ENCODE measurements at places on chromosomes 7 and 10.
A peak's percentile ranks its signal among the peaks of the same experiment; 100 is the strongest.

DNA sequence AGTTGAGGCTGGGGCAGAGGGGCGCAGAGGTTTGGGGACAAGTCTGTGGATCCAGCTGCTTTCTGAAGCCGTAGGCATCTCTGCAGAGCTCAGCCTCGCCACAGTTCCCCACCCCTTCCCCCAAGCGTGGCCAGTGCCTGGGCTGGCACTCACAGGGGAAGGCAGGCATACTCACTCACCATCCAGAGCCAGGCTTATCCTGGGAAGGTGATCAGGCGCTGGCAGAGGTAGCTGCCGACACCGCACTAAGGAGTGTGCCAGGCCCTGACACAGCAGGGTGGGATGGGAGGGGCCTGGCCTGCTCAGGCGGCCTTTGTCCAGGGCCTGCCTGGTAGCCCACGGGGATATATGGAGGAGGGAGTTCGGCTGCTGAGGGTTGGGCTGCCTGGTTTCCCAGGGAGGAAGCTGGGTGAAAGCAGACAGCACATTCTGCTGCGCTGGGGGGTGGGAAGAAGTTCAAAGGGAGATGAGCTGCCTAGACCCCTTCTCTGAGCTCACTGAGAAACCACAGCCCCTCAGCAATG is 15.9 kb downstream of the VSIR start:
- DNase-seq = peak; percentile 58

DNA sequence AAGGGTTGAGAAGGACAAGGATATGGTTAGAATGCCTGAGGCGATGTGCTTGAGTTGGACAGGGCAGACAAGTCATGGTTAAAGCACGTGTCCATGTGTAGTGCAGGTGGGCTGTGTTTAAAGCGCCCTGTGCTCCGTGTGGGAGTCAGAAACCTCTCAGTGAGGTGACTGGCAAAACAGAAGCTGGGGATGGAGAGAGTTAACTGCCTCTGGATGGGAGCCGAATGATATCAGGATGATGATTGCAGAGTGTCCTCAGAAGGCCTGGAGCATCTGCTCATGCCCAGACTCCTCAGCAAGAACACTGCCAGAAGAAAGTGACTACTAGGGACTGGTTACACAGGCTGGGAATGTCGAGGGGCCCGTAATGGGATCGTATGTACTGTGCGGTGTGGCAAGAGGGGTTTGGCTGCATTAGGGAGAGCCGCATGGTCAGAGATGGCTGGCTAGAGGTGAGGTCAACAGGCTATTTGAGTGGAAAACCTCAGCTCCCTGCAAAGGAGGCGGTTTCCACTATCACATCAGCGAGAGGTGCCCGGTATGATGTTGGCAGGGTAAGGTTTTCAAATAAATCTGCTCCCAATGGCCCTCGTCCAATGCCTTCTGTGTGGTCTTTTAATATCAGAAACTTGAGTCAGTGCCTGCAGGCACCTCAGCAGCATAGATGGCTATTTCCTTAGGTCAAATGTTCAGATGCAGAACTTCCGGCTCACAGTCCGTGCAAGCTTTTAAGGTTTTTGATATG is 26.1 kb upstream of the MRC1 start:
- no peak for DNase-seq

DNA sequence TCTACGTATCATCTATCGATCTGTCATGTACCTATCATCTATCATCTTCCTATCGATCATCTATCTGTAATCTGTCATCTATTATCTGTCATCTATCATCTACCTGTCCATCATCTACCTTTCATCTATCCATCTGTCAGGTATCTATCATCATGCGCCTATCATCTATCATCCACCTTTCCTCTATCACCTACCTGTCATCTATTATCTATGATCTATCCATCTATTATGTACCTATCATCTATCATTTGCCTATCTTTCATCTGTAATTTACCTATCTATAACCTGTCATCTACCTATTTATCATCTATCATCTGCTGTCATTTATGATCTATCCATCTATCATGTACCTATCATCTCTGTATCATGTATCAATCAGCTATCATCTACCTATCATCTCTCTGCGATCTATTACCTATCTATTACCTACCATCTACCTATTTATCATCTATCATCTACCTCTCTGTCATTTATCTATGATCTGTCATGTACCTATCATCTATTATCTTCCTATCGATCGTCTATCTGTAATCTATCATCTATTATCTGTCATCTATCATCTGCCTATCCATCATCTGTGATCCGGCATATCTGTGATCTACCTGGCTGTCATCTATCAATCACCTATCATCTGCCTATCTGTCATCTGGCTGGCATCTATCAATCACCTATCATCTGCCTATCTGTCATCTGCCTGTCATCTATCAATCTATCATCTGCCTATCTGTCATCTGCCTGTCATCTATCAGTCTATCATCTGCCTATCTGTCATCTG is 1.6 kb upstream of the VIPR2 start:
- DNase-seq = no peak

- no peak for DNase-seq
These were observed 14.1 kb upstream of the MYPN start for GRCh38 chr10:68095153-68095552.

- DNase-seq = no peak
These were observed 88.6 kb downstream of the ATXN7L1 start for GRCh38 chr7:105787793-105788192.

DNA sequence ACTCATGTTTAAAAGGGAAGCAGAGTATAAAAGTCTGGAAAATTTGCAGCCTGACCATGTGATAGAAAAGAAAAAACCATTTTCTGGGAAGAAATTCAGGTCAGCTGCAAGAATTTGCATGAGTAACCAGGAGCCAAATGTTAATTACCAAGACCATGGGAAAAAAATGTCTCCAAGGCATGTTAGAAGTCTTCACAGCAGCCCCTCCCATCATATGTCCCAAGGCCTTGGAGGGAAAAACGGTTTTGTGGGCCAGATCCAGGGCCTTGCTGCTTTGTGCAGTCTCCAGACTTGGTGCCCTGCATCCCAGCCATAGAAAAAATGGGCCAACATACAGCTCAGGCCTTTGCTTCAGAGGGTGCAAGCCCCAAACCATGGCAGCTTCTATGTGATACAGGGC is 1019.6 kb upstream of the SORCS1 start:
- no peak for DNase-seq

- DNase-seq = no peak
These were observed at the start of gene GPER1 for GRCh38 chr7:1087952-1088920. TSS of gene GPER1 (plus strand) at chr7:1088113. CDS start at chr7:1091729, 3,616 bp downstream.

DNA sequence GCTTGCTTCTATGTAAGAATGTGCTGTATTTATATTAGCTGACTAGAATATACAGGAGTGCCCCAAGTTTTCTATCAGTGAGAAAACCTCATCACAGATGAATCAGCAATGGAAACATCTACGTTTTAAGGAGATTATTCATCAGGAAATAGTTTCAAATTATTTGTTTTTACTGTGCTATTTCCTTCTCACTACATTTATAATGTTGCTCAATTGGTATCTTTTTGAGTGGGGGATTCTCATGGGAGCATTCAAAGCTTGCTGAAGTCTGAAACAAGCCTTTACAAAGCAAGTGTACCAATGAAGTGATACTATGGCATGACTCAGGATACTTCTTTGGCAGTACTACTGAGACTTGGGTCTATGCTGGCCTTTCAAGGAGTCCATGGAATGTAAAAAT is 191.1 kb upstream of the SLC26A5 start:
- no peak for DNase-seq

DNA sequence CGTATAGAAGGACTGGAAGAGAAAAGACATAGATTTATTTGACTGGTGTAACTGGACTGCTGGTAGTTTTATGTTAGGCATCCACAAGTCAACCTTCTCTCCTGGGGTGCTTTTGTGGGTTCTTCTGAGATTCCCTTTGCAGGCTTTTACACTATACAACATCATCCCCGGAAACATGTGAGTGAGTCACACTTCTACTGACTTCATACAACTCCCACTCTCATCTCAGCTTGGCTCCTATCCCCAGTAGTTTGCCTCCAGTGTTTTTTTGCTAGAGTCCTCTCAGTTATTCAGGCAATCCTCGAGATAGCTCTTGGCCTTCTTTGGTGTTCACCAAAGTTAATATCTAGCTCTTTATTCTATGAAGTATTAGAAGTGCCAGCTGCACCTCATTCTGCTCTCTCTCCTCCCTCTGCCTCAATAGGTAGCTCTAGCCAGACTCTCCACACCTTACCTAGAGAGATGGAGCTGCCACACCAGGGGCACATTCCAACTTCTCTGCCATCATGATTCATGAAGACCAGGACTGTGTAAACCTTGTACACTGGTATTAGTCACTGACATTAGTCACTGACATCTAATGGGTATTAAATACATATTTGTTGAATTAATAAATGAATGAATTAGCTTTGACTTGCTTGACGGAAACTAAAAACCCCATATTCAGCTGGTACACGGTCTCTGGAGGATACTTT is 281.9 kb downstream of the PPP1R3A start:
- no peak for DNase-seq

Data from CD4-positive, alpha-beta T cell treated with Interleukin-6 for 4 hours (primary cell).